ENCODE measurements at places on chromosomes 6 and 20.

DNA sequence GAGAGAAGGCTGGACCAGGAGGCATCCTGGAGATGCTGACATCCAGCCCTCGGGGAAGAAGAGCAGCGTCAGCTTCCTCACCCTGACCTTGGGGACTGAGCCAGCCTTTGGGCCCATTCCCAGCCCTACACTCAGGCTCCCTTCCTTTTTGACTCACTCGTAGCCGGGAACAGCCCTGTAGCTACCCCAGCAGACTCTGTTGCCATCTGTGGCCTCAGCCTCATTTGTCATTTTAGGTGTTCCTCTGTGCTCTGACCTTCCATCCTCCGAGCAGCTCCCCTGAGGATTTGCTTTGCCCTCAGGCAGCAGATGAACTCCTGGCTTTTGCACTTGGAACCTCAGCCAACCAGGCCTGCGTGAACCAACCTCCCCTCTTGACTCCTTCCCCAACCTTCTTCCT, 67.5 kb downstream of the ELOVL2 start:
- DNase-seq: no peak

GRCh38 chr20:9368893-9369292, 145.5 kb upstream of the LAMP5 start:
- DNase-seq: no peak

DNA sequence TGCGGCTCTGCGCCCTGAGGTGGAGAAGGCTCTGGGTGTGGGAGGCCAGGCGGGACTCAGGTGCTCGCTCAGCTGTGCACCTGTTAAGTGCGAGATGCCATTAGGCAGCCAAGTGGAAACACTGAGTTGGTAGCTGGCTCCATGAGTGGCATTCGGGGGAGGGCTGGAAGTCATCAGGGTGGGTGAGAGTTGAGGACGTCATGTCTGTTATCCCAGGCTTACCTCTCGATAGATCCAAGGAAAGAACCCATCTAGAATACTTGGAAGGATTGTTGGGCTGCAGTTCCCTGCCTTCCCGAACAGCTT, 41.3 kb downstream of the TAF8 start:
- no peak for DNase-seq

DNA sequence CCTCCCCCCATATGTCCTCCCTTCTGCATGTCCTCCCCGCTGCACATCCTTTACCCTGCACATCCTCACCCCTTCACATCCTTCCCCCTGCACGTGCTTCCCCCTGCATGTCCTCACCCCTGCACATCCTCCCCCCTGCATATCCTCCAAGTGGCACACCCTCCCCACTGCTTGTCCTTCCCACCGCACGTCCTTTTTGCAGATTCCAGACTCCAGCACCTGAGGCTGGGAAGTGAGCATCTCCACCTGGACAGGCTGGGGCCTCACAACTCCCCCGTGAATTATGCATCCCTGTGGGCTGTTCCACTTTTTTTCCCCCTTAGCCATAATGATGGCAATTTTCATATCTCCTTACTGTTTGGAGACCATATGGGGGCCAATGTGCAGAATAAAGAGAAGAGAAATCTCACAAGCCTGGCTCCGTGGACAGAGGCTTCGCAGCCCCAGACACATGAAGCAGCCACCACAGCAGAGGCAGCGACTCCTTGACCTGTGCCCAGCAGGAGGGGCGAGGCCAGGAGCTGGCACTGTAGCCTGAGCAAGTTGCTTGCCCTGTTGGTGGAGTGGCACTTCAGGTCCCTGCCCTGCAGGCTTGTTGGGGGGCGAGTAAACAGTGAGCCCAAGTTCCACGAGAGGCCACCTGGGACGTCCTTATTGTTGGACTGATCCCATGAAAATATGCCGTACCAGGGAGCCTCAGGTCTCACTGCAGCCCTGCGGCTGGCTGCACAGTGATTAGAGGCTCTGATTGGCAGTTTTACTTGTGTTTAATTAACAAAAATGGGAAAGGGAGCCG, 113.1 kb downstream of the SYNDIG1 start:
- no peak for DNase-seq

DNA sequence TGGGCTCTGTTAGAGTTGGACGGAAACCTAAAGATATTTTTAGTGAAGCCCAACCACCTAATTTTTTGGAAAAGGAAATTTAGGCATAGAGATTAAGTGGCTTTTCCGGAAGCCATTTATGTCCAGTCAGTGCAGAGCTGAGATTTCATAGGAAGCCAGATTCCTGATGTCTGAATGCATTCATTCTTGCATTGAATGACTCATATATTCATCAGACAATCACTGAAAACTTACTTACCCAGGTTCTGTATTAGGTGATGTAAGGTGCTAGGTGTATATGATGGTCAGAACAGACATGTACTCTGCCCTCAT, 4.1 kb downstream of the SH3BGRL2 start:
- no peak for DNase-seq

DNA sequence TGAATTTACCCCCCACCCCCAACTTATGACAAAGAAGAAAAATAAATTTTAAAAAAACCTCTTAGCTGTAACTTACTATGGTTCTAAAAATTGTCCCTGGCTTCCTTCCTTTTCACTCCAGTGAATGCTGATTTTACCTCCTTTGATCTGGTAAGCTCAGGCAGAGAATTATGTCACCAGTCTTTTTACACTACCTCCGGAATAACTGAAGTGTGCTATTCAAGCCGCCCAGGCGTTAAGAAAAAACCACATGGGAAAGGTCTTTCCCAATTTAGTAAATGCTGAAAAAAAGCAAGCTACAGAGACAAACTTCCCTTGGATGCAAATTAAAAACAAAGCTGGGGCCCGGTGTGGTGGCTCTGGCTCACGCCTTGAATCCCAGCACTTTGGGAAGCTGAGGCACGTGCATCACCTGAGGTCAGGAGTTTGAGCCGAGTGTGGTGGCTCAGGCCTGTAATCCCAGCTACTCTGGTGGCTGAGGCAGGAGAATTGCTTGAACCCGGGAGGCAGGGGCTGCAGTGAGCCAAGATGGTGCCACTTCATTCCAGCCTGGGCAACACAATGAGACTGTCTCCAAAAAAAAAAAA, 12.4 kb downstream of the SNX5 start:
- no peak for DNase-seq

- no peak for DNase-seq
Observed at GRCh38 chr6:85364344-85364743, 85.5 kb upstream of the NT5E start.

- no peak for DNase-seq
Observed at GRCh38 chr6:3987053-3987452, 91.9 kb downstream of the FAM217A start.

DNA sequence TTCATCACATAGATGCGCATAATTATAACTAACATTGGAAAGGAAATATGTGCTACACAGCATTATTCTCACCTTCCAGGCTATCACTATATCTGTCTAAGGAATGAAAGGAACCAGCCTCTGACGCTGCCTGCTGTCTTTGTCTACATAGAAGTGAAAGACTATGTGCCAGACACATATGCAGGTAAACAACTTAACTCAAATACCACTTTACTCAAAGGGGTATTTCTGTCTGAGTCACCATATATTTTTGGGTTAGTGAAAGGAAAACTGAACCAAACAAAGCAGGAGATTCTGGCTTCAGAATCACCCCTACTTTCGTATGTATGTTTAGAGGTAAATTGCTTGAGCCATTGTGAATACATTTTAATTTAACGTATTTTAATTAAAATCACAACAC, 328.6 kb upstream of the PLCB4 start:
- no peak for DNase-seq

GRCh38 chr6:143451531-143451930, 926 bp downstream of the PEX3 start:
- no peak for DNase-seq

GRCh38 chr20:12276011-12276673, 358.4 kb downstream of the BTBD3 start:
- no peak for DNase-seq

- no peak for DNase-seq
Observed at GRCh38 chr20:36317675-36318074, 11.5 kb downstream of the DLGAP4 start.

GRCh38 chr6:76072562-76072961, at the start of gene IMPG1:
IMPG1 (minus strand) TSS chr6:76072662; CDS start chr6:76072488, 174 bp downstream.
- DNase-seq: no peak

GRCh38 chr6:120774275-120774674, 560.0 kb downstream of the TBC1D32 start:
- DNase-seq: no peak

GRCh38 chr6:33112148-33112547, 36.4 kb downstream of the HLA-DPB1 start:
- no peak for DNase-seq

- no peak for DNase-seq
Observed at GRCh38 chr20:8271727-8272126, 139.7 kb downstream of the PLCB1 start.

DNA sequence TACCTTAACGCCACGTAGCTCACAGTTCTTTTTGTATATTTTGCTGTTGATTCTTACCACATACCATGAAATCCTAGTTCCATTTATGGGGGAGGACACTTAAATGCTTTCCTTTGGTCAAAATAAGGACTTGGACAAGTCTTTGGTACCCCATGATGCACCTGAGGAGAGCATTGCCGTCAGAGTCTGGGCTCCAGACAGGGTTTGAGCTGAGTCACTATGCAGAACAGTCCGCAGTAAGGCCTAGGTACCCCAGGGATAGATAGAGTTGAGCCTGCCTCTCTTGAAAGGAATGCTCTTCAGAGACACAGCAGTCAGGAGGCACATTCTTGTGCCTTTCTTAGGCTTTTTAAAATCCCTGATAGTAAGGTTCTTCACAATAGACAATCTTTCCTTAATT, 6.0 kb downstream of the PARD6B start:
- no peak for DNase-seq

GRCh38 chr20:6613280-6613861, 154.1 kb upstream of the BMP2 start:
- DNase-seq: no peak

DNA sequence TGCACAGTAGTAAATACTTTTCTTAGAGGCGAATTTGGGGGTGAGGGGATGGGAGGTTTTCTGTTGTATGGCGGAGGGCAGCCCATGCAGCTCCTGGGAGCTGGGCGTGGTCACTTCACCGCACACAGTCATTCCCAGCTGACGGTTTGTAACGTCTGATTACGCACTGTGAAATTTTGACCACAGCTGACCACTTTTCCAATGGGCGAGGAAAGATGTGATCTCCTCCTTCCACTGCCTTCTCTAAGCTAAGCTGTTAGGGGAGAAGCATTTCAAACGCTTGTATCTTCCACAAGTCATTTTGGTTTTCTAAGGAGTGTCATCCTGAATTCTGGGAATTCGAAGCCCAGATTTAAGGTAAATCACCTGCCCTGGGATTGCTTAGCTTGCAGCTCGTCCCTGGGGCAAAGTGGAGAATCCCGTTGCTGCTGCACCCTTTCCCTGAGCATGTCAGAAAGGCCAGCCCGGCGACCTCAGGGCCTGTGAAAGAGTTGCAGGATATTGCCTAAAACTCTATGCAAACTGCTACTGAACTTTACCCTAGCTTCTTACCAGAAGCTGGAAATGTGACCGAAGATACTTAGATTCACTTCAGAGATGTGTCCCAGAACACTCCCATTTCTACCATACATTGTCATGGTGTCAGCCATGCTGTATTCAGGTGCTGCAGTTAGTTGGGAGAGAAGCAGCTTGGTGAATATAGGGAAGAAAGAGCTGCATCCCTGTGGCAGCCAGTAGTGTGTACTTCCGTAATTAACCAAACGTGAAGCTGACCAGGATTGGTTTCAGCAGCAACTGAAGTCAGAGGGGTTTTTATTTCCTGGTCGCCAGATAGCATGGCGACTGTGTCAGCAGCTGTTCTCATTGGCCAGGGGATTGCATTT, 58.9 kb downstream of the RREB1 start:
- no peak for DNase-seq

- DNase-seq: no peak
Observed at GRCh38 chr6:4352731-4353130, 217.4 kb upstream of the ECI2 start.

- DNase-seq: no peak
Observed at GRCh38 chr20:12079490-12079889, 161.8 kb downstream of the BTBD3 start.

GRCh38 chr6:109342506-109342905, 39.8 kb downstream of the CD164 start:
- DNase-seq: no peak

DNA sequence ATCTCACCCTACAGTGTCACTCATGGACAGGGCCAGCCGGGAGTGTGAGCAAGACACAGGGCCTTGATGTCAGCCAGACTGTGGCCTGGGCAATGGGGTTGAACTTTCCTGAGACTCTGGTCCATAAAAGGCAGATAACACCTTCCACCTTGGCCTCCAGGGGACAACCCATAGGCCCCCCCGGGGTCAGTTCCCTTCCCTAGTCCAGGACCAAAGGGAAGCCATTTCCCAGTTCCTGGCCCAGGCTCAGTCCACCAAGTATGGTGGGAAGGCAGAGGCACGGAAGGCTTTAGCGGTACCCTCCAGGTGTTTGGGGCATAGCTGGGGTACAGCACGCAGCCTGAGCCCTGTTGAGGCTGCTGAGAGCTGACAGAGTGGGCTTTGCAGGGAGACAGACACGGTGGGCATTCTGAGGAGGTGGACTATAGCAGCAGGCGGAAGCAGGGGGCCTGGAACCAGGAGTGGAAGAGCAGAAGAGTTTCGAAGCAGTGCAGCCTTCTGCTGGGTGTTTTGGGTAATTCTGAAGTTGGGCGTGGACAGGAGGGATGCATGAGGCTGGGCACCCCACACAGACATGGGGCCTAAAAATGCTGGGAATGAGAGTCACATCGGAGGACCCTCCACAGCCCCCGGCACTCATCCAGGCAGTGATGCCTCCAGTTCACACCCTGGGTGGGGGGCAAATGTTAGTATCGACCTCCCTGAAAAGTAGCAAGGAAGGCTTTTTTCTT, 43.9 kb upstream of the CD93 start:
- DNase-seq: no peak

DNA sequence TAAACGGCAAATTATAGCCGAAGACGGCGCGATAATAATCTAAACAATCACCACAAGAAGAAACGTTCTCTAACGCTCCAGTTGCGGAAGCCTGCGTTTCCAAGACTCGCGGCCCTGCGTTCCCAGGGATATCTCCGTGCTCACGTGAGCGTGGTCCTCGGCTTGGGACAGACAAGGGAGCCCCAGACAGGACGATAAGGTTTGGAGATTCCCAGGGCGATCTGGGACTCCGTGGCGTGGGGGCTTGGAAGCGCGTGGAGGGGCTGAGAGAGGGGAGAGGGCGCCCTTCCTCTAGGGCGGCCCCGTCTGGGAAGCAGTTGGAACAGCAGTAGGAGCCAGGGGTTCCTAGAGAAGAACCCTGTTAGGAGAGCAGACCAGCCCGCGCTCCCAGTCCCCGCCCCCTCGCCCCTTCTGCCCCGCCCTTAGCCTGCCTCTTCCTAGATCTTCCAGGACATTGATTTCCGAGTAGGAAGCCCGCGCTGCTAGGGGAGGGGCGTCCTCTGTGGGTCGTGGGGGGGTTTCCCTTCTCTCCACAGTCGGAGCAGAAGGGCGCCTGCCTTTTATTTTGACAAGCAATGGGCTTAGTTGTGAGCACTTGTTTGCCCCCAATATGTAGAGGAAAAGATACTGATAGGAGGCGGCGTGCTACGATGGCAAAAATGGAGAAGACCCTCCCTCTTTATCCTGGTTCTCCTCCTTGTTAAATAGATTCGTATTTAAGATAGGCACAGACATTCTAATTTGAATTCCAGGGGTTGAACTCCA, 10.6 kb downstream of the NRN1 start:
- DNase-seq: no peak

GRCh38 chr6:8110117-8110721, 7.9 kb upstream of the EEF1E1 start:
- DNase-seq: no peak
